NCI-H1417 treated with DMSO at 0.1 percent for 48 hours (cell line): ENCODE measurements at places on chromosomes 1 and 21.

- no peak for DNase-seq
Observed at GRCh38 chr1:78339490-78339889, 151.3 kb upstream of the PTGFR start.

GRCh38 chr1:185468626-185469025, 151.6 kb upstream of the IVNS1ABP start:
- no peak for DNase-seq

- DNase-seq = no peak
Observed at GRCh38 chr1:236343246-236343870, 50.7 kb upstream of the EDARADD start.

DNA sequence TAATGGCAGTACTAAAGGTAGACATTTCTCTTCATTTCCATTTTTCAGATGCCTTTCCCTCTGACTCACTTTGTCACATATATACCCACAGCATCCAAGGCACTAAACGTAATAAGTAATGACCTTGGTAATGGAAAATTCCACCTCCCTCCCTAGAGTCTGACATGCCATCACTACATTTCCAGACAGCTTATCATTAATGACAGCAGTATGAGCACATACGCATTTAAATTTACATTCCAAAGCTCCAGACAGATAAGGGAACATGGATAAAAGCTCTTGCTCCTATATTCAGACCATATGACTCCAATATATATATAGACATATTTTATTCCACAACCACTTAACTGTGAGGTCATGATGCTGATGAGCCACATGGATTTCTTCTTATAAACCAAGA, 191.7 kb upstream of the GORAB start:
- DNase-seq = no peak

DNA sequence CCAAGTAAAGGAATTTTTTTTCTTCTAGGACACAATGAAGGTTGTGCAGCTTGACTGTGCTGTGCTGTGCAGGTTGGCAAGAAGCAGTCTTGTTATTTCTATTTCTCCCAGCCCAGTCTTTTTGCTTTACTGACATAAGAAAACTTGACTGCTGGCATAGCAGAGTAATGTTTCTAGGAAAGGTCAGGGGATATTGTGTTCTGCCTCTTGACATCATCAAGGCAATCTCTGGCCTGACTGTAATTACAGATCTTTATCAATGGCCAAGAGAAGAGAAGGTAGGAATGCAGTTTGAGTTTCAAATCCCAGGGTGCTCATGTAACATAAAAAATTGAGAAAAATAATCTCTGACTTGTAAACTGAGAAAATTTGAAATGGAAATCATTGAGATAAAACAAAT, 226.3 kb upstream of the ADGRL4 start:
- DNase-seq = no peak

GRCh38 chr21:45420061-45421041, 15.4 kb downstream of the COL18A1 start:
- DNase-seq = no peak

DNA sequence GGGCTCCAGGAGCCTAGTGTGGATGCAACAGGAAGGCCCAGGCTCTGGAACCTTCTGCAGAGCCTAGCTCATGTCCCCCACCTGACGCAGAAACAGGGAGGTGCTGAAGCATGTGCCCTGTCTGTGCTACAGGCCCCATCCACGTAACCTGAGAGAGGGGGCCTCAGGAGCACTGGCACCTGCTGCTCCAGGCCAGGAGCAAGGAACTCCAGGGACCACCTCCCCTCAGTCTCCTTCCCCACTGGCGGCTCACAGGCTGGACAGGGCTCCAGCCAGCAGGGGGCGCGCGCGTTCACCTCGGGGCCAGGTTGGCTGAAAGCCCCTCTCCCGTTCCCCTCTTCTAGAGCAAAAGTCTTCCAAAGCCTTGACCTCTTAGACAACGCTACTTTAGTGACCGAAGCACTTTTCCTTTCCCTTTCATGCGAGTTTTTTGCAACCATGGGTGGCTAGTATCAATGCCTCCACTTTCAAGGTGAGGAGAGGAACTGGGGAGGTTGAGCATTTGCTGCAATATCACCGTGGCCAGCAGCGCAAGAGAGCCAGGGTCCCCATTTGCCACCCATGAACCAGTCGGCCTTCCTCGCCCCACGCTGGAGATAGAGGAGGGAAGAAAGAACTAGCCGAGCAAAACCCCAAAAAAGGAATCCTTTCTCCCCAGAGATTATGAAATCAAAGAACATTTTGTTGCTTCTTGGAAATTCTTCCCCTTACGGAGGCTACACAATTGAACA, 52.4 kb upstream of the GPR157 start:
- no peak for DNase-seq

GRCh38 chr1:183989078-183989577, 48.4 kb downstream of the COLGALT2 start:
- DNase-seq = no peak

GRCh38 chr21:36783612-36784374, 84.9 kb downstream of the SIM2 start:
- DNase-seq = no peak

- no peak for DNase-seq
Observed at GRCh38 chr1:203682473-203683383, 56.1 kb downstream of the ATP2B4 start.

DNA sequence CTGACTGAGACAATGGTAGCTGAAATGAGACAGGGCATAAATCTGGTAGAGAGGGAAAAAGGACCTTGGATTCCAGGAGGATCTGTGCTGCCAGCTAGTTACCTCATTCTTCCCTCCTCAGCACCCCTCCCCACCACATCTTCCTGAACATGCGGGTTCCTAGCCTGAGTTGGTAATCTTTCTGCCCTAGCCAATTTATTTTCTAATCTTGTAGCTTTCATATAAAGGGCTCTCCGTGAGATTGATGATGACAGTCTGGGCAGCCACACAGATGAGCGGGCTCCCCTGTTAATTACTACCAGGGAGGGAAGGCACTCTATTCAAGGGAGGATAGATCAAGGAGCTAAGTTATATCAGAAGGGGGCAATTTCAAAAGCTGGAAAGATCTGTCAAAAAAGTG, 20.2 kb downstream of the ARHGEF11 start:
- no peak for DNase-seq
